ENCODE measurements at places on chromosomes 1 and 21.

- no peak for DNase-seq
These were observed 49.6 kb downstream of the HLX start for GRCh38 chr1:220928725-220929300.

GRCh38 chr1:13941315-13941714 lies 241.3 kb downstream of the PRDM2 start:
- no peak for DNase-seq

- no peak for DNase-seq
These were observed 52.4 kb upstream of the ASPM start for GRCh38 chr1:197198911-197199310.

DNA sequence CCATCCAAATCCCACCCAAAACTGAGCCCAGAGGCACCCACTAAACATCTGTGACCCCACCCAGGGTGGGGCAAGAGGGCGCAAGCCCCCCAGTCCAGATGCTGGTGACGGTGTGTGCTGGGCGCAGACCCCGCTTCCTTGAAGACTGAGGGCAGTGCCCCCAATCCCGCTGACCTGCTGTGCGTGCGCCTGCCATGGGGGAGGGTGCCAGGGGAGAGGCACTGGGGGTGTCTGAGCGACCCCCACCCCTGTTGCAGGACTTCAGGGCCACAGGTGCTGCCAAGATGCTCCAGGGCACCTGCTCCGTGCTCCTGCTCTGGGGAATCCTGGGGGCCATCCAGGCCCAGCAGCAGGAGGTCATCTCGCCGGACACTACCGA lies 13.3 kb downstream of the COL6A2 start:
- no peak for DNase-seq

- DNase-seq, result no peak
These were observed 5.7 kb upstream of the PEF1 start for GRCh38 chr1:31650161-31651088.

- no peak for DNase-seq
These were observed 22.1 kb downstream of the TP73 start for GRCh38 chr1:3674100-3675094.

GRCh38 chr1:47738560-47739182 lies 258.5 kb downstream of the TRABD2B start:
- no peak for DNase-seq

DNA sequence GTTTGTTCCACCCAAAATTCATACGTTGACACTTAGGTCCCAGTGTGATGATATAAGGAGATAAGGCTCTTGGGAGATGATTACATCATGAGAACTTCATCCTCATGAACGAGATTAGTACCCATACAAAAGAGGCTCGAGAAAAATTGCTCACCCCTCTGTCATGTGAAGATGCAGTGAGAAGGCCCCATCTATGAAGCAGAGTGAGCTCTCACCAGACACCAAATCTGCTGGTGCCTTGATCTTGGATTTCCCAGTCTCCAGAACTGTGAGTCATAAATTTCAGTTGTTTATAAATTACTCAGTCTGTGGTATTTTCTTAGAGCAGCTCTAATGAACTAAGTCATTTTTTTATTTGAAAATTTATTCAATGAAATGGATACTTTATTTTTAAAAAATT lies 42.6 kb upstream of the USP25 start:
- DNase-seq, result no peak

DNA sequence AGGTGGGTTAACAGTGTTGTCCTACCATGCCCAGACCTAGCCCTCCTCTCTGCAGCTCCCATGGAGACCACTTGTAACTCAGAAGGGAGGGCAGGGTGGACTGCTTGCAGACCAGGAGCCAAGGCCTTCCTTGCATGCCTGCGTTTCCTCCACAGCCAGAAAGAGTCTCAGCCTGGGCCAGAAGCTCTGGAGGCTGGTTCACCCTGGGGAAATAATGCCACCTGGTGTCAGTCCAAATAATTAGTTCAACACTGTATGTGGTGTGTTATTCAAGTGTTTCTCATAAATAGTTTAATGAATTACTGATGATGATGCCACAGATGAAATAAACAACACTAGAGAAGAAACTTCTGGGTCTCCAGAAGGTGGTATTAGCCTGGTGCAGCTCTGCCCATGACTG lies 16.9 kb upstream of the VANGL1 start:
- DNase-seq, result no peak

DNA sequence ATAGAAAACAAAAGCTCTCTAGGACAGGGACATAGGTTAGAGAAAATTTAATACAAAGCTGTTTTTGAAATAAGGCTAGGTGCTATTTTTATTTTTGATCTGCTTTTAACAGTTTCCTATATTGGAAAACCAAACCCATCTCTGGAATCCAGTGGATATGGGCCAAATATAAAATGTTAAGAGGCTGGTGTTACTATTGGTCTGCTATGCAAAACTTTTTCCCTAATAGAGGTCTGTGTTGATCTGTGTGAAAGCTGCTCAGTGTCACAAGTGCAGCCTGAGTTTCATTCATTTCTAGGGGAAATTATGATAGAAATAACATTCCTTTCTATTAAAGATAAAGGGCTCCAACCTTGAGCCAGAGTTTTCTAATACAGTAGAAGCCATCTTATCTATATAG lies 116.4 kb downstream of the OLFML2B start:
- no peak for DNase-seq

GRCh38 chr1:204465546-204466415 lies 28.8 kb downstream of the PIK3C2B start:
- no peak for DNase-seq
